ENCODE measurements at places on chromosomes 5 and 9.

- peaks cover 13% of the 10 kb centered on the region for H3K4me1 ChIP-seq
- DNase-seq: no peak
- no peaks in the 10 kb centered on the region for H3K27me3 ChIP-seq
- H3K27ac ChIP-seq: no peak overlapping the region
Observed at GRCh38 chr5:149775785-149776184, 45.7 kb downstream of the PPARGC1B start.

DNA sequence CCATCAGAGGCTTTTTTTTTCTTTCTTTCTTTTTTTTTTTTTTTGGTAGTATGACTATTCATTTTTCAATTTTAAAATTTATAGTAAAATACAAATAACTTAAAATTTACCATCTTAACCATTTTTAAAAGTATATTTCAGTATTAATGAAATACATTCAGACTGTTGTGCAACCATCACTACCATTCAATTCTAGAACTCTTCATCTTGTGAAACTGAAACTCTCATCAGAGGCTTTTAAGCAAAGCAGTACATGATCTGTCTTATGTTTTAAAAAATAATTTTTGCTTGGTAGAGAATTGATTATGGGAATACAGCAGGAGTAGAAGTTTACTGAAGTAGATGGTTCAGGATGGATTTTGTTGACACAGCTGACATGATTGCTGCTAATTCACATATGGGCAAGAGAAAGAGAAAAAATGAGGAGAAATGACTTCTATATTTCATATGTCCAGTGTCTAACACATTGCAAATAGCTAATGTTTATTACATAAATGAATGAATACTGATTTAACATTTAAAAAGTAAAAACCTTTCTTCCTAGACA lies 13.4 kb downstream of the ELOVL7 start:
- no peak for DNase-seq
- no peak overlapping the region for H3K4me3 ChIP-seq
- no peak overlapping the region for H3K27ac ChIP-seq
- no peaks in the 10 kb centered on the region for H3K36me3 ChIP-seq
- H3K4me1 ChIP-seq: peaks cover 30% of the 10 kb centered on the region
- H3K27me3 ChIP-seq: peaks cover 1% of the 10 kb centered on the region

DNA sequence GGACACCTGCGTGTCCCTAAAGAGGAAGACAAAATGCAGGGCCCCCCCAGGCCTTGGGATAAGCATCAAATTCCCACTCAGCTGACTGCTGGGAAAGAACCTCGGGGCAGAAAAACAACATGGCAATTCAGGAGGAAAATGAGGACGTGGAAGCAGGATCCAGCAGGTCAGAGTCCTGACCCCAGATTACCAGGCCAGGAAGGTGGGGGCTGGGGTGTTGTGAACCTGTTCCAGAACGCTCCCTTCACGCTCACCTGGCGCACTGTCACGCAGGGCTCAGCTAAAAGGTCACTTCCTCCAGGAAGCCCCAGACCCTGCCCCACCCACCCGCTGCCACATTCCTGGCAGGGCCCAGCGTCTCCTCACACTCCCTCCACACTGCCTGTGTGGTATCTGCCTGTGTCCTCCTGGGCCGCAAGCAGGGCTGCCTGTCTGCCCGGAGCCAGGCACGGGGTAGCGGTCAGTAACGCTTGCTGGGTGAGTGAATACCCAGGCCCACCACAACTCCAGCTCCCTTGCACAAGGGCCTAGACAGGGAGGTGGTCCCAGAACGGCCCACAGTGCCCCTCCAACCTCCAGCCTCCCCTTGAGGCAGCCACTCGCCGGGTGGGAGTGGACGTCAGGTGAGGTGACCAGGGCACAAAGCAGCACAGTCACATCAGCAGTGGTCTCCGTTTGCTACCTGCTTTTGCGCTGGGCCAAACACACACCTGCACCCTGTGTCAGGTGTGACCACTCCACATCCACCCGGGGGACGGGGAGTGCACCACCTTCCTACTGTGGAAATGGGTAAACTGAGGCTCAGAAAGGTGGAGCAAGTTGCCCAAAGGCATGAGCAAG lies 18.1 kb downstream of the VAV2 start:
- no peak overlapping the region for H3K4me3 ChIP-seq
- H3K27me3 ChIP-seq: no peaks in the 10 kb centered on the region
- H3K36me3 ChIP-seq: no peaks in the 10 kb centered on the region
- H3K4me1 ChIP-seq: no peaks in the 10 kb centered on the region

- H3K27ac ChIP-seq: no peak overlapping the region
- H3K4me1 ChIP-seq: no peaks in the 10 kb centered on the region
- no peak for DNase-seq
Observed at GRCh38 chr5:135737701-135738563, 96.5 kb upstream of the SLC25A48 start.

- H3K27ac ChIP-seq: no peak overlapping the region
- H3K36me3 ChIP-seq: no peaks in the 10 kb centered on the region
- no peaks in the 10 kb centered on the region for H3K4me1 ChIP-seq
- no peak for DNase-seq
Observed at GRCh38 chr9:70007831-70008230, 35.8 kb upstream of the MAMDC2 start.

DNA sequence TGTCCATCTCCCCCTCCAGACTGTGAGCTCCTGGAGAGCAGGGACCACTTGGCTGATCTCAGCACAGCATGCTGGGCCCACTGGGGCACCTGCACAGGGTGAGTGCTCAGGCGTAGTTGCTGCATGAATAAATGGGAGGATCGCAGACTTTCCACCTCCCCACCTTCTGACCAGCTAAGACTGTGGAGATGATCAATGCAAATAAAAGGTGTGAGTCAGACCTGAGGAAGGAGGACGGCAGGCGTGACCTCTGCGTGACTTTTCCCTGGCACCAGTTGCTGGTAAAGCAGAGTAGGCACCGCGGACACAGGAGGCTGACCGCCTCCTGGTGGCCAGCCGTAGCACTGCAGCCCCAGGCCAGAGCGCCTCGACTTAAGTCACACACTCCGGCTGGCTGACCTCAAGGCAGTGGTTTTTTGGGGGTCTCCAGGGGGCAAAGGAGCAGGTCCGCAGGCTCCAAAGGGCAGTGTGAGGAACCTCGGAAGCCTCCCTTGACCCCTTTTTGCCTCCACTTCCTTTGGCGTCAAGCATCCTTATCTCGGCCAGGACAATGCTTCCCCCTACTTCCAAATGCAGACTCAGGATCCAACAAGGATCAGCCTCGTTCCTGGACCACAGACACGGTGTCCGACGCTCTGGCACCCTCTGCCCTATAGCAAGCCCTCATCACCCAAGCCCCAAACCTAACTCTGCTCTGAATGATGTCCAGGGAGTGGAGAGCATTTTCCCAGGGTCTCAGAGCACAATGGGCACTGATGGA lies 12.7 kb upstream of the TDRD7 start:
- DNase-seq: peak; percentile 55
- peaks cover 26% of the 10 kb centered on the region for H3K4me1 ChIP-seq
- no peak overlapping the region for H3K4me3 ChIP-seq
- H3K27ac ChIP-seq: no peak overlapping the region
- peaks cover 46% of the 10 kb centered on the region for H3K27me3 ChIP-seq

- no peaks in the 10 kb centered on the region for H3K27me3 ChIP-seq
- H3K4me1 ChIP-seq: no peaks in the 10 kb centered on the region
- H3K27ac ChIP-seq: no peak overlapping the region
- no peak for DNase-seq
- H3K4me3 ChIP-seq: no peak overlapping the region
Observed at GRCh38 chr9:95239071-95239470, 78.4 kb downstream of the FANCC start.

GRCh38 chr5:10678244-10678643 lies 82.8 kb downstream of the DAP start:
- H3K27ac ChIP-seq: no peak overlapping the region
- H3K27me3 ChIP-seq: no peaks in the 10 kb centered on the region
- no peaks in the 10 kb centered on the region for H3K4me1 ChIP-seq
- no peak overlapping the region for H3K4me3 ChIP-seq
